ENCODE measurements at places on chromosomes 5 and 9.

- DNase-seq, result no peak
These were observed 28.7 kb downstream of the GALNT12 start for GRCh38 chr9:98836206-98836605.

DNA sequence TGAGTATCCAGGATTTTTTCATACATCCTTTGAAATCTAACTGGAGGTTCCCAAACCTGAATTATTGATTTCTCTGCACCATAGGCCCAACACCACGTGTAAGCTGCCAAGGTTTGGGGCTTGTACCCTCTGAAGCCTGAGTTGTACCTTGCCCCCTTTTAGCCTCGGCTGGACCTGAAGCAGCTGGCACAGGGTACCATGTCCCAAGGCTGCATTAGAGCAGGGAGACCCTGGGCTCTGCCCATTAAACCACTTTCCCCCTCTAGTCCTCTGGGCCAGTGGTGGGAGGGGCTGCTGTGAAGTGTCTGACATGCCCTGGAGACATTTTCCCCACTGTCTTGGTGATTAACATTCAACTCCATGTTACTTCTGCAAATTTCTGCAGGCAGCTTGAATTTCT is 532.9 kb upstream of the NUDT12 start:
- DNase-seq, result no peak

- DNase-seq, result no peak
These were observed 104.4 kb downstream of the DENND1A start for GRCh38 chr9:123825342-123826060.

DNA sequence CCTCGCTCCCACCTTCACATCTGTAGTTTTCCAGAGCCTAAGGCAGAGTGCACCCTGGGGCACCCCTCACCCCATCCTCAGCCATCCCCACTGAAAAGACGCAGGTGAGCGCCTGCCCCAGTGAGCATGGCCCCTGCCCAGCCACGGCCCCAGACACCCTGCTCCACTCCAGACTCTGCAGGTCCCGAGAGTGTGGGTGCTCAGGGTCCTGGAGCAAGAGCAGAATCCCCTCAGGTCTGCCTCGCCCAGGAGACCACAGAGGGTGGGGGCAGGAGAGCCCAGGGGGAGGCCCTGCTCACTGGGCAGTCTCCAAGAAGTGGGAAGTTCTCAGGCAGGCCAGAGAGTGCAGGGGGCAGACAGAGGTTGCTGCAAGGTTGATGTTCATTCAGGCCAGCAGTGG is 158.6 kb upstream of the PPP1R26 start:
- peak; percentile 65 for DNase-seq

DNA sequence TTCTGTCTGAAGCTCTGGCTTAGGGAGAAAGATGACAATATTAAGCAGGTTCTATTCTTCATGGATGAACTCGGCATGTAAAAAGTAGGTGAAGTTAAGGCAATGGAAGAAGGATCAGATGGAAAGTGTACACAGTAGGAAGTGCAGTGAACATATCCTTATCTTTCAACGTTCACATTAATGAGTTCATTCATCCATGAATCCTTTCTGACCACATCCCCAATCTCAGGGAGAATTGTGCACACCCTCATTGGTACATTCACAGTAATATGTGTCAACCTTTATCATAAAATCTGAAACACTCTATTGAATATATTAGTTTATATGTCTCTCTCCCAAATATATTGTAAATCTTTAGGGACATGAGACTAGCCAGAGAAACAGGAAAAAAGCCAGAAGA is 5.5 kb downstream of the GIN1 start:
- no peak for DNase-seq

- no peak for DNase-seq
These were observed 1.4 kb downstream of the CEP120 start for GRCh38 chr5:123421773-123422172.

Data from osteoblast (primary cell).